ENCODE measurements at places on chromosomes 7 and 10.
A peak's percentile ranks its signal among the peaks of the same experiment; 100 is the strongest.

GRCh38 chr10:18607503-18608378 lies 43.6 kb downstream of the NSUN6 start:
- peak; percentile 89 for DNase-seq

GRCh38 chr7:122262246-122262645 lies 42.3 kb downstream of the FEZF1 start:
- no peak for DNase-seq

DNA sequence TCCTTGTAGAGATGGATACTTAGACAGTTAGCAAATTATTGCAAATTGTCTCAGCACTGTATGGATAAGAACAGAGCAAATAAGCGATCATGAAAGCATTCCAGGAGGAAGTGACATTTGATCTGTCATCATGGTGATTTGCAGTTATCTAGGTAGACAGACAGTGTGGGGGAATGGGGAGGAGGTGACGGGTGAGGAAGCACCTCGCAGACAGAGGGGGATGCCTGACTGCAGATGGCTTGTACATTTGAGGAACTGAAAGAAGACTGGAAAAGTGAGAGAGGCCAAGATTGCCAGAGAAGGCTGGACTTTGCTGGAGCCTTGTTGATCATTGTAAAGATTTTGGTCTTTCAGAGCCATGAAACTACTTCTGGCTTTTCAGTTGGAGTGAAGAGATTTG lies 318.2 kb upstream of the CELF2 start:
- no peak for DNase-seq

DNA sequence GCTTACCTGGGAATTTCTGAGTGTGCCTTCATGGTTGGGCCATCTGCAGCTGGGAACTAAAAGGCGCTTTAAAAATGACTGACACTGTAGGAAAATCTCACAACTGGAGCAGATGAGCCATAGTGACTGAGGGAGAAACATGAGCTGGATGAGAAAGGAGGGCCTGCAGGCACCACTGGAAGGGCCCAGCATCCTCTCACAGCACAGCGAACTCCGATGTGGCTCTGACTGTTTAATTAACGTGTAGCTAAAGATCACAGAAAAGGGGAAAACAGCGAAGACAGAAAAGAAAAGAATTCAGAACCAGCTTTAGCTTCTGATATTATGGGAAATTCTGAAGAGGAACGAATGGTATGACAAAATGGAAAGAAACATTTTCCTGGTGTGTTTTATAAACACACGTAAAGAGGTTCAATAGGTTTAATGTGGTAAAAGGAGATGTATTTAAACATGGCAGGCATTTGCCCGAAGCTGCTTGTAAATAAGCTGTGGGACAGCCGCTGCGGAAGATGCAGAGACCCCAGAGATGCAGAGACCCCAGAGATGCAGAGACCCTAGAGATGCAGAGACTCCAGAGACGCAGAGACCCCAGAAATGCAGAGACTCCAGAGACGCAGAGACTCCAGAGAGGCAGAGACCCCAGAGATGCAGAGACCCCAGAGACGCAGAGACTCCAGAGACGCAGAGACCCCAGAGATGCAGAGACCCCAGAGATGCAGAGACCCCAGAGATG lies 534.3 kb downstream of the PTPRN2 start:
- no peak for DNase-seq

DNA sequence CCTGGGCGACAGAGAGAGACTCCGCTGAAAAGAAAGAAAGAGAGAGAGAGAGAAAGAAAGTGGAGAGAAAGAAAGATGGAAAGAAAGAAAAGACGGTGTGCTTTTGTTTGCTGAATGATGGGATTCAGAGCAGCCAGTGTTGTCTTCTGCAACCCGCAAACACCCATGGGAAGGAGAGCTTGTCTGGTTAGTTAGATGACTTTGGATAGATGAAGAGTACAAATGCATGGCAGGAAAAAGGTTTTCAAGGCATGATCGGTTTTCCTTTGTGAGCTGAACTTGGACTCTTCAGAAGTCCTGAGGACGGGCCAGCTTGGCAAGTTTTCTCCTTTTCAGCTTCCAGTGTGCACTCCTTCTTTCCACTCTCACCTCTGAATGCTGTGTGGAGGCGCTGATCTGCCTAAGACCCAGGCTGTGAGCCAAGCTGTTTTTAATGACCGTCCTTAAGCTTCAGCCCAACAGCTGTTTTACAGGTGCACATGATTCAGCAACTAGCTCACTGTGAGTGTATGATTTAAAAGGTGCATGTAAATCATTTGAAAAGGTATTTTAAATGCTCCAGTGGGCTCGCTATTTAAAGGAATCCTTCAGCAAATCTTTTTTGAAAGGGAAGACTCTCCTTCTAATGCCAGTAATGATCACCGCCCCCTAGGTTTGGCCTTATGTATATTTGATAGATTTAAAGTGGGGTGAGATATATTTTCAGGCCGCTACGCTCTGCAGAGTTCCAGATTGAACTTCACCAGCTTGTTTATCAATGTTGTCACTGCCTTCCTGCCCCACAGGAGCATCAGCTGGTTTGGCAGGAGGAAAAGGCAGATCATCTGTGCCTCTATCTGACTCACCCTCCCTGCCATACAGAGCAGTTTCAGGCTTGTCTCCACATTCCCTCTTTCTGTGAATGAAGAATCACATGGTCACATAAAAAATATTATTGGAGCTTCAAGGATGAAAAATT lies 115.0 kb downstream of the PLXDC2 start:
- peak; percentile 70 for DNase-seq

- DNase-seq: no peak
These were observed 91.0 kb downstream of the MET start for GRCh38 chr7:116762971-116763370.

All from IMR-90 (cell line).